ENCODE measurements at places on chromosomes 6 and 20.

DNA sequence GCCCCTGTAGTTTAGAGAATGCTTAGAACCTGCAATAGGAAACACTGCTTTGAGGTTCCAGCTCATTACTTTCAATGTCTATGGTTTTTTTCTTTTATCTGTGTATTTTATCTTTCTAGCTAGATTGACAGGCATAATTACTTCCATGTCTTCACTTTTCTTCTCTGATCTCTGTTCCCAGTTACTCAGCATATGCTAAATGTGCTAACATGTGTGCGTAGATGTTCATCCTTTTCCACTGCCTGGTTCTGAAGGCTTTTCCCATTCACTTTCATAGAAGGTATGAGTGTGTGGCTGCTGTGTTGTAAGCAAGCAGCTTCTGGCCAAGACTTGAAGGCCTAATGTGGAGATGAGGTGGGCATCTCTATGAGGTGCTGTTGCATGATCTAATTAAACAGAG lies 38.9 kb downstream of the FAXC start:
- no peak for DNase-seq

DNA sequence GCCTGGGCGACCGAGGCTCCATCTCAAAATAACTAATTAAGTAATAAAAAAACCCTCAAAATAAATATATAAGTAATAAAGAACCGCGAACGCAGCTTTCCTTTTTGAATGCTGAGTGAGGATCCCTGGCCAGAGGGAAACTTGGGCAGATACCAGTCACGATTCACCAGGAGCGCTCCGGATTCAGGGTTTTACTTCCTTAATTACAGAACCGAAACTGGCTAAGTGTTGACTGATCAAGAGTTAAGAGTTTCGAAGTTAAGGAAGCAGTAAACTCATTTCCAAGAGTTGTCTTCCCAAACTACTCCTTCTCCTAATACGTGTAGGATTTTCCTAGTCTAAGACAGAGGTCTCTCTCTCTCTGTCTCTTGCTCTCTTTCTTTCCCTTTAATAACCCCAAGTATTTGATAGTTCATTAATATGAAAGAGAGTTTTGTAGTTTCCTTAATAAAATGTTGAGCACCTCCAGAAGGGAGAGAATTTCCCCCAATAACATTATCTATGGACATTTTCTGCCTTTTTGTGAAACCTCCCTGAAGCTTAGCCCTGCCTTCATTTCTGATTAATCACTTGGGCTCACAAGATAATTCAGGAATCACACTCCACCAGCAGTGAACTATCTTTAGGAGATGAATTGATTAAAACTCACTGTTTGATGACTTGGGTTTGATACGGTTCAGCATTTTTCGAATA lies 61.4 kb upstream of the ZNF217 start:
- no peak for DNase-seq

GRCh38 chr20:53925651-53926401 lies 144.6 kb downstream of the BCAS1 start:
- no peak for DNase-seq

DNA sequence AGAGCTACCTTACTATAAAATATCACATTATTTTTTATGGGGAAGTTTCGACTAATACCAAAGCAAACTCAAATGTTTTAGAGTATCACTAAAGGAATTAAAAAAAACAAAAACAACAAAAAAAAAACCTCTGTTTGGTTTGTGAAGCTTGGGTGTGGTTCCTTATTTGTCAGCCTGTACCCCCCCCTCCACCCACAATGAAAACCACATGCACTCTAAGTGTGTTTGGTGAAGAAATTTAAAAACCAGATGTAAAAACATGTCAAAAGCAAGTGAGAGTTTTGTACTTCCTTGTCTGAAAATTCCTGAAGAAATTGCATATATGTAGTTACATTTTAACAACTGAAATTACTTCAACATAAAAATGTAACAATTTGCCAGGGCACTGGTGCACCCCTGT lies 3.1 kb downstream of the STK38 start:
- peak; percentile 82 for DNase-seq

- DNase-seq: no peak
These were observed 63.4 kb upstream of the SIRPG start for GRCh38 chr20:1720845-1721475.
